ENCODE measurements at places on chromosomes 7 and 10.

GRCh38 chr10:130766071-130766470 lies 545.5 kb downstream of the TCERG1L start:
- no peak for DNase-seq

DNA sequence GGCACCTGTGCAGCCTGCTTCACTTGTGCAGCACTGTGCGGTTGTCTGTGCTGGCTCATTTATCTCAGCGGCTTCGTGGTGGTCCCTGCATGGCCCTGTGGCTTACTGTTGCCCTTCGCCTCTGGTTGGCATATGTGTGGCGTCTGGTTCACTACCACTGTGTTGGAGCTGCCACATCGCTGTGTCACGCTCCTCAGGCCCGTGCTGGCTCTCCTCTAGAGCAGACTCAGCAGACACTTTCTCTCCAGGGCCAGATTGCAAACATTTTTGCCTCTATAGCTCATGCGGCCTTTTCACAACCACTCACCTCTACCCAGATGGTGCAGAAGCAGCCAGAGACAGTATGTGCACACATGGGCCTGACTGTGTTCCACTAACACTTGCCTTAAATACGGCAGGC lies 37.9 kb downstream of the PPP2R2D start:
- DNase-seq, result no peak

GRCh38 chr10:26310361-26310760 lies 93.8 kb downstream of the GAD2 start:
- DNase-seq, result no peak

GRCh38 chr10:83073472-83073871 lies 1065.8 kb upstream of the GHITM start:
- DNase-seq, result no peak

DNA sequence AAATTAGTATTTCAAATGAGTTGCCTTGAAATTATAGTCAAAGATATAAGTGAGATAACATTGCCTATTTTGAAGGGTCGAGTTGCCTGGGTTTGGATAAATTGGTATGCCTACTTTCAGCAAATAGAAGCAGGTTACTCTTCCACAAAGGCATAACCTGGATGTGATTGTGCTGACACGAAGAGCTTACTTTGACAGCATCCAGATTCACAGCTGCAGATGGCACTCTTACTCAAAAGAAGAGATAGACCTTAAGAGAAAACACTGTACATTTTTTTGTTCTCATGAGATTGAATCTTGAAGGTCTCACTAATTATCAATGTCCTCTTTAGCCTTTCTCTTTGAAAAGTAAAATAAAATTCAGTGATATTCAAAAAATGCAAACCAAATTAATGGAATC lies 1338.7 kb downstream of the REEP3 start:
- no peak for DNase-seq

DNA sequence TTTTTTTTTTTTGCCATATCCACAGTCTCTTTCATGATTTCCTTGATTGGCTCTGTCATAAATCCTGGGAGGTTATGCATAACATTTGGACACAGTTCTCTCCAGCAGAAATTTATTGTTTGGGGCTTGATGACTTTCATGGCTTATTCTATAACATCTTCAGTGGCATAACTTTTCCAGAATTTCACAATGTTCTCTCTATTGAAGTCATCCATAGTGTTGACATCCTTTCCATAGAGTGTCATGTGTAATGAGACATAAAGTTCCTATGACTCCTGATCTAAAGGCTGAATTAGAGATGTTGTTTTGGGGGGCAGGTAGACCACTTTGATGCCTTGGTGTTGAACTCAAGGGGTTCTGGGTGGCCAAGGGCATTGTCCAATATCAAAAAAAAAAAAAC lies 36.7 kb upstream of the STK17A start:
- no peak for DNase-seq

GRCh38 chr10:13990946-13991345 lies 339.8 kb downstream of the FRMD4A start:
- no peak for DNase-seq

GRCh38 chr10:63976538-63976937 lies 455.3 kb downstream of the REEP3 start:
- peak; percentile 71 for DNase-seq

DNA sequence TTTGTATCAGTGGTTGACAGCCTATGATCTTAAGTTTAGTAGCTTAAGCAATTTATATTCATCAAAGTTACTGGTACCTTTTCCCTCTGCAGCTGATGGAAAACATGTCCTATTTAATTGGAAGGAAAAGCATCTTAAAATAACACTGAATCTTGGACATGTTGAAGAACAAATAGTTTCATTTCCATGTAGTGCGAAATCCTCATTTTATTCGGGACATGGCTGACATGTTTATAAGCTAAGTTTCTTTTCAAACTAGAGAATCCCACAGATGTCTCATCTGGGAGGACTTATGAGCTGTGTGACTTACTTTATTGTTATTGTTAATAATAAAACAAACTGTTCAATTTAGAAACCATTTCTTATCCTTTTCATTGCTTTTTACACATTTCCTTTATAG lies 461.0 kb downstream of the SUGCT start:
- DNase-seq, result no peak

- no peak for DNase-seq
Observed at GRCh38 chr10:50991456-50992355, 82.6 kb upstream of the PRKG1 start.

DNA sequence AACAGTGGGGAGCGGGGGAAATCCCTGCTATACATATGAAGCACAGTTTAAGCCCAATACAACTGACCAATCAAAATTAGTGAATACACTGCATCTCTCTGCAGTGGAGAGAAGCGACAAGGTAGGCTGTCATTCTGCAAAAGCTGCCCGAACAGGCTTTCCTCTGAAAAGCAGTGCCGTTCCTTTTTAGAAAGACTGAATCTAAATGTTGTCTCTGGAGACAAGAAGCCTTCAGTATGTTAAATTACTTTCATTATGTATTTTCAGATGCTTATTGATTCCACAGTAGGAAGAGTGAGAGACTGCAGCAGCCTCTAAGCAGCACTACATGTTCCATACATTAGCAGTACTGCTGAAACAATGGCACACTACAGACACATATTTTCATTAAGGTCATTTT lies at the start of gene GPR22:
Gene GPR22 (plus strand): TSS at position 129 of the 400 bp plus-strand sequence. CDS start 4,004 bp downstream, outside the sequence.
- DNase-seq, result no peak

DNA sequence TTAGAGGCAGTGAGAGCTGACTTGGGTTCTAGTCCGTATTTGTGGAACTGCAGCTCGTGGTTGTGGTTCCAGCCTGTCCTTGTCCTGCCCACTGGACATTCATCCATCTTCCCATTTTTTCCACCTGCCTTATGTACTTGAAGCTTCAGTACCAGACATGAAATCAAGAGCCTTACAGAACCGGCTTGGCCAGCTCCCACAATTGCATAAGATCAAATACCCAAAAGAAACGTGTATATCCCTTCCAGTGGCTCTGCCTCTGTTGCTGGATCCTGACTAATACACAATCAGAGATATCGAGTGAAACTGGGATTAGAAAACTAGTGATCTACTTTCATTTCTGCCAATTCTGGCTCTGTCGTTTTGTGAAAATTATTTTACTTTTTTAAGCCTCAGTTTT lies 23.8 kb upstream of the LIPA start:
- no peak for DNase-seq

DNA sequence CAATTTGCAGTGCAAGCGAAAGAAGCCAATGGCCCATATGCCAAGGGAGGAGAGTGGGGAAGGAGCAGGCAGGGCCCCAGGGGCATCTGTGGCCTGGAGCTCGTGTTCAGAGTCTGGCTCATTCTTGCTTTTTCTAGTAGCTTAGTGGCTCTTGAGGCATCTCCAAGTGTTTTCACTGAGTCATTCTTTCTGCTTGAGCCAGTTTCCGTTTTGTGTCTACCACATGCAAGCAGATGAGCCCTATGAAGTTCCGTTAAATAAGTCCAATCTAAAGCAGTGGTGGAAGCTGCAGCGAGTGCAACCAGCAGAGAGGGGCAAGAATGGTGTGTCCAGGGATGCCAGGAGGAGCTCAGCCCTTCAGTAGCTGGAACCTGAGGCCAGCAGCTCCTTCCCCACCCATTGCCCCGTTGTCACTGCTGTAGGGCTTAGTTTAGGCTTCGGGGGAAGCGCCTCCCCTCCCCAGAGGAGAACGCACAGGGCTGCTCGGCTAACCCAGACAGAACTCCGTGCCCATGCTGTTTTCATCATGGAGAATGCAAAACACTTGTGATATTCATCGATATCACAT lies 57.4 kb upstream of the EBF3 start:
- DNase-seq, result no peak

GRCh38 chr10:73161662-73162061 lies 6.1 kb downstream of the ECD start:
- no peak for DNase-seq

DNA sequence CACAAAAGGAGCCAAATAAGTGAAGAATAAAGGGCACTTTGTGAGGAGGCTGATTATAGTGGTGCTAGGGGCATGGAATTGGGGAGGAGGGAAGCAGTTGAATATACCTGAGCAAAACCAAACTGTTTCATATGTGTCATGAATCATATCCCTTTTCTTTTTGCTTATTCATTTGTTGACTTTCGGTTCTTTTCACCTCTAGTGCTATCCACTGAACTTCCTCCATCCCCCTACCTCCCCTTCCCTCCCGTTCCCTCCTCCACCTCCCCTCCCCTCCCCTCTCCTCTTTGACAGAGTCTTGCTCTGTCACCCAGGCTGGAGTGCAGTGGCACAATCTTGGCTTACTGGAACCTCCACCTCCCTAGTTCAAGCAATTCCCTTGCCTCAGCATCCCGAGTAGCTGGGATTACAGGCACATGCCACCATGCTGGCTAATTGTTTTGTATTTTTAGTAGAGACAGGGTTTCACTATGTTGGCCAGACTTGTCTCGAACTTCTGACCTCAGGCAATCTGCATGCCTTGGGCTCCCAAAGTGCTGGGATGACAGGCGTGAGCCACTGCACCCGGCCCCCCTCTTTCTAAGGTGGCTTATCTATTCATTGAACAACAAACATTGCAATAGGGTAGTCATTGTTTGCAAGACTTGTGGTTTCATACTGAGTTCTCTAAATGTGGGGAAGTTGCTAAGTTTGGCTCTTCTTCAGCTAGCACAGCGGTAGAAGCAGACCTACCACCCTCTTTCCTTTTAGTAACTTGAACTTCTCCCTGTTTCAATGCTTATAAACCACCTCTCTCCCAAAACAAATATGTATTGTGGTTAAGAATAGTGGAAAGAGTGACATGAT lies 150.4 kb upstream of the PRPS1L1 start:
- DNase-seq, result peak; percentile 64

DNA sequence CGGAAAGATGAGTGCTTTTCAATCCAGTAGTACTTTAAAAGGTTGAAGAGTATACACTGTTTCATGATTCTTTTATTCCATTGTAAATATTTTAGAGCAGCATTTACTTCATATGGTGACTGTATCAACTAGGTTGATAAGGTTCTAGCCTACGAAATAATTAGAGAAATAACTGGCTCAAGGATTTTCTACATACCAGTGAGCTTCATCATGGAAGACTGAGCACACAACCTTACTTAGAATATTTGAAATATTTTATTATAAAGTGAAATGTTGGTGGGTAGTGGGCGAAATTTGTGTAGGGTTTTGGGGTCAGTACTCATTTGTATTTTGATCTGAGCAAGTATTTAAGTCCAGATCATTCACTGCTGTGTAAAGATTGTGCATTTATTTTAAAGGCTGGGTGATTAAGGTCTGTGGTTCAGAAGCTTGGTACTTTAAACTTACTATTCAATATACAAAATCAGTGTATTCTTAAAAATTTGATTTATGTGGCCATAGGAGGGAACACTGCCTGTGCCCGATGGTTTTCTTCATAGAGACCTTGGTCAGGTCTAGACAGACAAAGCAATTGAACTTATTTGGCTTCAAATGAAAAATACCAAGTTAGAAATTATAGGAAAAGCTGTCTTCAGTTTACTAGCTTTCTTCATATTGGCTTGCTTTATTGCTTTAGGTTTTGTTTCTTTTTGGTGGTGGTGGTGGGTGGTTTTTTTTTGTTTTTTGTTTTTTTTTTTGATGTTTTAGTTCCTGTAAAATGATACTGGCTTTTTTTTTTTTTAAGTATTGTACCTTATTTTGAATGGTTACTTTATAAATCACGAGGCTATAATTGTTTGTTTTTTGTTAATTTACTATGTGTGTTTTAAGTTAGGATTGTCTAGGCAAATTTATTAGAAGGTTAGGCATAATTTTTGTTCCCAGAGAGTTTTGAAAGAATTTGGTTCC lies 3.0 kb downstream of the KMT2E start:
- no peak for DNase-seq

GRCh38 chr7:151115121-151115835 lies 29.0 kb downstream of the AGAP3 start:
- DNase-seq, result no peak

- no peak for DNase-seq
Observed at GRCh38 chr10:125092564-125093031, 67.8 kb downstream of the CTBP2 start.

DNA sequence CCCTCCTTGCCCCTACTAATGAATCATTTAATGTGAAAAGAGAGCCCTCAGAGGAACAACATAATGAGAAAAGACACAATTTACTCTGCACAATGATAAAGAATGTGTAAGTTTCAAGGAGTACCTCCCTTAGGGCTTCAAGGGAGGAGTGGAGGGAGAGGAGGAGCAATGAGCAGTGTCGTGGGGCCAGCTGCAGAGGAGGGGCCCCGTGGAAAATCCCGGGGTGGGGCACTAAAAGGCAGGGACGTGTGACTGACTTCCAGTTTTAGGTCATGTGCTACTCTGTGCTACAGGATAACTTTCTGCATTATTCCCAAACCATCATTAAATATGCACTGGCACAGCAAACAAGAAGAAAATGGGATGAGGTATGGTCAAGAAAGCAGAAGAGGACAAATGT lies 108.1 kb downstream of the ANLN start:
- DNase-seq, result no peak

DNA sequence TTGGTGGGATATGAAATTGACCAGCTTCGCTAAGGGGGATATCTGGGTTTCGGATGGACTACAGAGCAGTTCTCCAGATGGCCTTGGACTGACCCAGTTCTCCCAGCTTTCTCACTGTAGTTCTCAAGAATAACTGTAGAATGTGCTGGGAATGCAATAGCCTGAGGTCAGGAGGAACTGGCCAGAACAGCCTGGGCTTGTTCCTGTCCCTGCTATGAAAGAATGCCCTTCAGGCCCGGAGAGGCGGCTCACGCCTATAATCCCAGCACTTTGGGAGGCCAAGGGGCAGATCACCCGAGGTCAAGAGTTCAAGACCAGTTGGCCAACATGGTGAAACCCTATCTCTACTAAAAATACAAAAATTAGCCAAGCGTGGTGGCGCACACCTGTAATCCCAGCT lies 12.3 kb upstream of the TSPAN14 start:
- no peak for DNase-seq

GRCh38 chr7:80881351-80881900 lies 37.4 kb downstream of the SEMA3C start:
- no peak for DNase-seq

DNA sequence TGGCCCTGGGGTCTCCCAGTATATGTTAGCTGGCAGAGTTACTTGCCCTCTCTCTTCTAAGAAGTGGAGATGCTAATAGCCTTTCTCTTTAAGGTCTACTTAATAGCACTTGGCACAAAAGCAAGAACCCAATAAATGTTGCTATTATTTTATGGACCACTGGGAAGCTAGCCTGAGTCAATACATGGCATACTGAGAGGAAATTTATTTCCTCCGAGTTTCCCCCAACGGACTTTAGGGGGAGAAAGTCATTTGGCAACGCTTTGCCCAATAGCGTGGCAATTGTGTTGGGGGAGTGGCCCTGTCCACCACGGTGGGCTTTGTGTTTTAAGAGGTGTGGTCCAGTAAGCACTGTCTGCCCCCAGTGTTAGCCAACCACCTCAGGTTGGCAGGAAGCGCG lies 87.4 kb upstream of the SMNDC1 start:
- DNase-seq, result no peak

- DNase-seq, result no peak
Observed at GRCh38 chr10:113415246-113415645, 137.6 kb upstream of the HABP2 start.
